Mammary microvascular endothelial cell (primary cell): ENCODE measurements at places on chromosomes 5 and 9. TPM values are rescaled to one million over a fixed set of nuclear protein-coding genes. Genes with fewer than 3 reads are reported as not detected.

Gene DNAI1
- total RNA-seq: not detected in 2 replicates

Gene PPP3R2
- not detected in 2 replicates for total RNA-seq

Gene PAIP2
- total RNA-seq: 38.3 and 51.0 TPM in 2 replicates

Gene TIMD4
- not detected in 2 replicates for total RNA-seq

Gene LCN1
- not detected in 2 replicates for total RNA-seq

Gene GRM6
- not detected in 2 replicates for total RNA-seq

Gene SPATA31D1
- total RNA-seq: not detected in 2 replicates

Gene OR13C9
- not detected in 2 replicates for total RNA-seq

Gene EXOC3
- 27.7 and 28.6 TPM in 2 replicates for total RNA-seq

Gene AHRR
- 17.5 and 17.8 TPM in 2 replicates for total RNA-seq

Gene CAVIN4
- total RNA-seq: 0.94 and 1.2 TPM in 2 replicates

Gene PSD2
- not detected in 2 replicates for total RNA-seq

Gene HBEGF
- total RNA-seq: 90.7 and 90.9 TPM in 2 replicates

Gene INVS
- 17.8 and 18.2 TPM in 2 replicates for total RNA-seq

Gene PRR16
- total RNA-seq: not detected in 2 replicates

Gene NOXA1
- total RNA-seq: 0.07 TPM in 1 of 2 replicates, not detected in the other

Gene CORO2A
- 0.84 and 1.1 TPM in 2 replicates for total RNA-seq

Gene MELK
- total RNA-seq: 46.7 and 47.2 TPM in 2 replicates

Gene CDC37L1
- total RNA-seq: 4.4 and 6.0 TPM in 2 replicates

Gene TEK
- total RNA-seq: 77.0 and 79.5 TPM in 2 replicates

Gene FAM151B
- total RNA-seq: 0.87 and 3.5 TPM in 2 replicates

Gene TAF11L5
- not detected in 2 replicates for total RNA-seq

Gene PCDHGA7
- 0.80 and 1.1 TPM in 2 replicates for total RNA-seq

Gene THBS4
- not detected in 2 replicates for total RNA-seq

Gene PCA3
- 0.13 and 0.34 TPM in 2 replicates for total RNA-seq

Gene KCNV2
- not detected in 2 replicates for total RNA-seq

Gene PLAA
- 24.0 and 33.3 TPM in 2 replicates for total RNA-seq

Gene OLFM1
- total RNA-seq: 2.1 and 4.7 TPM in 2 replicates

Gene NRG2
- 0.69 and 1.1 TPM in 2 replicates for total RNA-seq

Gene SLC46A2
- total RNA-seq: not detected in 2 replicates

Gene OMD
- total RNA-seq: not detected in 2 replicates

Gene FKTN
- 8.4 and 9.7 TPM in 2 replicates for total RNA-seq

Gene GFI1B
- not detected in 2 replicates for total RNA-seq

Gene OR13F1
- total RNA-seq: not detected in 2 replicates

Gene LCN2
- not detected in 2 replicates for total RNA-seq

Gene SPAG8
- 0.20 TPM in 1 of 2 replicates, not detected in the other for total RNA-seq

Gene GABRA6
- total RNA-seq: not detected in 2 replicates

Gene COL27A1
- 4.7 and 5.5 TPM in 2 replicates for total RNA-seq

Gene SLC1A1
- total RNA-seq: 9.1 and 12.4 TPM in 2 replicates
